Activated CD4-positive, alpha-beta T cell treated with anti-CD3 and anti-CD28 coated beads, Interleukin-2, amount 10 ng/mL, durations not matched to agents 7 days and 5 days (primary cell): ENCODE measurements at places on chromosomes 7 and 10.
A peak's percentile ranks its signal among the peaks of the same experiment; 100 is the strongest.

GRCh38 chr7:115561335-115562110, 469.0 kb downstream of the TFEC start:
- no peak for DNase-seq

GRCh38 chr10:88194961-88195367, 331.5 kb downstream of the PTEN start:
- no peak for DNase-seq

DNA sequence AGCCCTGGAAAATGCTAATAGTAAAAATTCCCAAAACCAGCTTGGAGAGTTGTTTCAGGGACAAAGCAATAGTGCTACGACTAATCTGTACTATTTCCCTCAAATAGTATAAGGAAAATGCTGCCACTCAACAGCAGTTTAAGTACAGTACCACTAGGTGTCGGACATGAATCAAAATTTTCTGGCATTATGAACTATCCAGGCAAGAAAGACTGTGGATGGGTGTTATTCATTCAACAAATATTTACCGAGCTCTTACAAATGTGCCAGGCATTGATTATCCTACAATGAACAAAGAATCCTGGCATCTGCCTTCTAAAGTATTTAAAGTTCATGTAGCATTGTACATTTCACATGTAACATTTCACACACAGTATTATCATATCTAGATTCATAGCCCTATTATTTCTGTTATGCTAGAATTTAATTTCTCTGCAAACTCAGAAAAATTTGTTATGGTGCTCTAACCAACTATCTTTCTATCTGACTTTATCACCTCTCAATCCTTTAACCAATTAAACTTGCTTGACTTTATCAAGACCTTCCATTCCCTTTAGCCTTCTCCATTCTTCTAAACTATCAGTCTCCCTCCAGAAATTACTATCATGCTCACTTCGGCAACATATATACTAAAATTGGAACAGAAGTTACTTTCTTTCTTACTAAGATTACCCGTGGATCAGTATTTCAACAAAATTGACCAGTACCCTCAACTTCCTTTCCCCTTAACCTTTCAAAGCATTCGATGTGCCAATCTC, 80.6 kb downstream of the ARHGAP21 start:
- peak; percentile 35 for DNase-seq

DNA sequence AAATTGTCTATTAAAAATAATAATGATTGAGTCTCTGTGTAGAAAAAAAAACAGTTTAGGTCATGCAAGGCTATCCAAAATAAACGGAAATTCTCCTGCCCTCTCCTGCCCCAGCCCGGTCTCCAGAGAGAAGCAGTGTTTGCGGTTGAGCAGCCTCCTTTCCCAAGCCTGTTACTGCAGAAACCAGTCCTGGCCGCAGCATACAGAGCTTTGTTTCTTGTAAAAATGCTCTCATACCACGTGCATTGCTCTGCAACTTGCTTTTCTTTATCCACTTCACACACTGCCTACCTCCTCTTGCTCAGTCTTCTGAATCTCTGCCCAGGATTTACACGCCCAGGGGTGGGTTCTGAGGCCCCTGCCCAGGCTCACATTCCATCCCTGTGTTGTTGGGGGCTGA, 34.4 kb upstream of the CUL1 start:
- DNase-seq = no peak

DNA sequence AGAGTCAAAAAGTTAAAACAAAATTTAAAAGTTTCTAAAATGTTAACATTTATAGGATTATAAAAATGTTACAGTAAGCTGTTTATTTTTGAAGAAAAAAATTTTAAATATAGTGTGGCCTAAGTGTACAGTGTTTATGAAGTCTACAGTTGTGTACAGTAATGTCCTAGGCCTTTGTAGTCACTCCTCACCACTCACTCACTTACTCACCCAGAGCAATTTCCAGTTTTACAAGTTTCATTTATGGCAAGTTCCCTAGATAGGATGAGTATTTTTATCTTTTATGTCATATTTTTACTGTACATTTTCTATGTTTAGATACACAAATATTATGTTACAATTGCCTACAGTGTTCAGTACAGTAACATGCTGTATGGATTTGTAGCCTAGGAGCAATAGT, 419.9 kb downstream of the ARL4A start:
- no peak for DNase-seq

- DNase-seq = no peak
These were observed 158.4 kb upstream of the TMEM72 start for GRCh38 chr10:44752451-44753441.

DNA sequence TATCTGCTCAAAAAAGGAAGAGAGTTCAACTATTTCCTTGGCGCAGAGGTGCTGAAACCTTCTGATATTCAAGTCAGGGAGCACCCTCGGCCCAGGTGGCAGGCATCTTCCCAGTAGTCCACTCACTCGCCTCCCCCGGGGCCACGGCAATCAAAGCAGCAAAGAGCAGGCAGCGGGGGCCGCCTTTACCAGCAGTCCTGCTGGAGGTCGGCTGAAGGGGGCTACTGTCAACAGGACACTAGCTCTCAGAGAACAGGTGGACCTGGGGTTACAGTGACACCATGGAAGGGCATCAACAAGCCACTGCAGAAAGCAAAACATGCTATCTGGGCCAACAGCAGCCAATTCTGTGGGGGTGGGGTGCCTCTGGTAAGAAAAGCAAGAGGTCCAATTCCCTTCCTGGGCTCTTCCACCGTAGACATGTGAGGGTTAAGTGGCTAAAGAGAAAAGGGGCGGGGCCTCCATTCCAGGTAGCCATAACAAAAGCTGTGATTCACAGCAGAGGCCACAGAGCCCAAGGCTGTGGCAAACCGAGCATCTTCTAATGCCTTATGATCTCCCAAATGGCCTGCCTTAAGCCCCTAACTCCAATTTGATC, 9.4 kb downstream of the FZD9 start:
- no peak for DNase-seq

GRCh38 chr7:12229046-12229445, 18.0 kb downstream of the TMEM106B start:
- no peak for DNase-seq

GRCh38 chr10:47047127-47047504, 135.9 kb downstream of the PTPN20 start:
- no peak for DNase-seq
